ENCODE measurements at places on chromosomes 5 and 9.
A peak's percentile ranks its signal among the peaks of the same experiment; 100 is the strongest.

DNA sequence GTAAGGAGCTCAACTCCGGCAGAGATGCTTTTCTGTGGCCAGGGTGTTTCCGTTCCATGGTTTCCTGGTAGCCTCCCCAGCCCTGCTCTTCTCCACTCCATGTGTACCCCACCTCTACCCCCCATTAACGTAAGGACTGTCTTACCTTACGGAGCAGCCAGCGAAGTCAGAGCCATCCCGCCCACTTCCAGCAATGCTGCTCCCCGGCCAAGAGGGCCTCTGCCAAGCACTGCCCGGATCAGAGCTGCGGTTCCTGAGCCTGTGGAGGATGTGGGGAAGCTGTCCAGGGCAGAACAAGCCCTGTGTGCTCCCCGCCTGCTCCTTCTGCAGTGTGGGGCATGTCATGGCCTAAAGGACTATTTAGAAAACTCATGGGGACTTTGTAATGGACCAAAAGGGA, 261.2 kb downstream of the GADD45G start:
- DNase-seq: no peak

- DNase-seq: no peak
Measured at GRCh38 chr9:34876096-34876495, 82.0 kb upstream of the PHF24 start.

DNA sequence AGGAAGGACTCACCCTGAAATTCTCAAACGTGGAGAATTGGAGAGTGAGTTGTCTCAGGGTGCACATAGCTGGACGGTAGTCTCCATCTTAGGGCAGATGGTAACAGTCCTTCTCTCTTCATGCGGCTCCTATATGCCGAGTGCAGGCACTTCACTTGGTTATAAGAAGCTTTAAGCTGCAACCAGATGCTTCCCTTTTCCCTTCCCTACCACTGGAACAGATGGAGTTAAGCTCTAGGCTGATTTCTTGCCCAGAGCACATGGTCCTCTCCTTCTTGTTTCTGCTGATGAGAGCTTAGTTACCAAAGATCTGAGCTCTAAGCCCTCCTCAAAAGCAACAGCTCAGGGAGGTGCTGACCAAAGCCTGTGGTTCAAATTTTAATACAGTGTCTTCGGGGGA, 355.7 kb downstream of the ARHGEF28 start:
- no peak for DNase-seq

DNA sequence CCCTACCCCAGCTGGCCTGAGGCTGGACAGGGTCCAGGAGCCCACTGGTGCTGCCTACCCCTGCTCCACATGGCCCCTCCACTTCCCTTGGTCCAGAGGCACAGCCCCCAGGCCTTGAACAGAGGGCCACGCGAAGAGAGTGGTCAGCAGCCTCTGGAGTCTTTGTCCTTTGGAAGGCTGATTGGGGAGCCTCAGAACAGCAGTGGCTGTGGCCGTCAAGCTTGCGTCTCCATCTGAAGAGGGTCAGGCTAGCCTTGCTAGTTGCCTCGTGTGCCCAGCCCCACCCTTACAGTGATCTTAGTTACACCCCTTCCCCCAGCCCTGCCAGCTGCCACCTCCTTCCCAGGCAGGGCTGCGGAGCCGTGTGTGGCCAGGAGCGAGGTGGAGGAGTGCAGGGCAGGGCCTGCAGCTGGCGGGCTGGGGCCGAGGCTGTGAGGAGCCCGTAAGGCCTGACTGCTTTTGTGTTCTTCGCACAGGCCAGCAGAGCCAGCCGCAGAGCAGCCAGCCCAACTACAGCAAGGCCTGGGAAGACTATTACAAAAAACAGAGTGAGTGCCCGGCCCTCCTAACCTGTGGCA, 30.1 kb upstream of the PRDM12 start:
- no peak for DNase-seq

DNA sequence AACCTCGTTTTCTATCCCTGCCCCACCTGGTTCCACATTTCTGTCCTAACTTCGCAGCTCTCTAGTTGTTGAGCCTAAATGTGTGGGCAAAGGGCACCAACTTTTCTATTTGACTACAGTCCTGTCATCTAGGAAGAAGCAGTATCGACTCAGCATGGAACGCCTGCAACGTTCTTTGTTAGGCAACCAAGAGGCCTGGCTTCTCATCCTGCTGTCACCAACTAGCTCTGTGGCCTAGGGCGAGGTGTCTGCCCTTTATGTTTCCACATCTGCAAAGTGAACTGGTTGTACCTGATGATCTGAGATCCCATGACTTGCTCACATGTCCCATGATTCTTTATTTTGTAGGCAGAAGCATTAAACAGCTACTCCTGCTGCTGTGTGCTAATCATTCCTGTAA, 248.9 kb downstream of the ADAMTSL1 start:
- no peak for DNase-seq

GRCh38 chr5:131281133-131281867, 17.4 kb downstream of the CDC42SE2 start:
- no peak for DNase-seq

DNA sequence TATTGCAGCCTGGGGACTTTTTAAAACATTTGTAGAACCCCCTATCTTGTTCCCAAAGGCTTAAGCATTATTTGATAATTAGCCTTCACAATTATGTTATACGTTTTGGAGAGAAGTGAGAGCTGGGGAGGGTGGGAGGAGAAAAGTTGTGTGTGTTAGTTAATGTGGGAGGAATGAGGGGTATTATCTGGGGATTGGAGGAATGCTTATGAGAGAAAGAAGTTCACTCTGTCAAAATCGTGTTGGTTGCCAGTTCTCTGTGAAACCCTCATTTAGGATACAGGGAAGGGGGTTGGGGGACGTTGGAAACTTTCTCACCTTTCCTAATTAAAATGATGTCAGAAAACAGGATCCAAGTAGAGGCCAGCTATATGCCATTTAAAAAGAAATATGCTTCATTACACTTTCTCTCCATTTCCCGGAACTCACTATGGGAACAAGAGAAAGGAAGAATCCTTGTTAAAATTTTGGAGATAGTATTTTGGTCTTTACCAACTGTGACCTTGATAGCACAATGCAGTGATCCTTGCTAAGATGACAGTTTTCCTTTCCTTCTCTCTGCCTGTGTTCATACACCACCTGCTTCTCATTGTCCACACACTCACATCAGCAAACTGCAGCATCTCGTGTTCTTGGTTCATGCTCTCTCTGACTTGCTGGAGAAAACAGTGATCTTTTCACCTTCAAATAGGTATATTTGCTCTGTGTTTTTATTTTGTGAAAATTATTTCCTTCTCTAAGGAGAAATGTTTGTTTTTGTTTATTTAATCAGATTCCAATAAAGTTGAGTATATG, 336.7 kb upstream of the CLINT1 start:
- no peak for DNase-seq

DNA sequence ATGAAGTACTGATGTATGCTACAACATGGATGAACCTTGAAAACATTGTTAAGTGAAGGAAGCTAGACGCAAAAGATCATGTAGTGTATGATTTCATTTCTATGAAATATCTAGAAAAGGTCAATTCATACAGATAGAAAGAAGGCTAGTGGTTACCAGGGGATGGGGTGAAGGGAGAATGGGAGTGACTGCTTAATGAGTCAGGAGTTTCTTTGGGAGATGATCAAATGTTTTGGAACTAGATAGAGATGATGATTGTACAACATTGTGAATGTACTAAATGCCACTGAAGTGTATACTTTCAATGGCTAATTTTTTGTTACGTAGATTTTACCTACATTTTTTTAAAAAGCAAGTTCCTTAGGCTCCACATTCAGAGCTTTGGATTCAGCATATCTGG, 14.9 kb upstream of the DELE1 start:
- no peak for DNase-seq

GRCh38 chr5:59943452-59944113, 50.1 kb upstream of the PDE4D start:
- DNase-seq: no peak

DNA sequence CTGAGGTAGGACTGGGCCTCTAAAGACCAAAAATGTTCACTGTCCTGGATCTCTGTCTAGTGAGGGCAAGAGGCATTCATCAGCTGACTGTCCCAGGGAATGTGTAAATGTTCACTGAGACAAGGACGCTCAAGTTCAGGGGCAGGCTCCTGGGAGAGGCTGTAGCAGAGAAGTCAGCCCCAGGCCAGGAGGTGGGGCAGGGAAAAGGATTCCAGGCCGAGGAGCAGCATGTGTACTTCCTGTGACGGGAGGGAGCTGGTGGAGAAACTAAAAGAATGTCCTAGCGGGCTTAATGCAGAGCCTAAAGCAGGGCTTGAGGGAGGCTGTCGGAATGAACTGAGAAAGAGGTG, 205.8 kb downstream of the GABBR2 start:
- DNase-seq: no peak

GRCh38 chr5:149471406-149472183, 79.6 kb downstream of the CSNK1A1 start:
- no peak for DNase-seq

DNA sequence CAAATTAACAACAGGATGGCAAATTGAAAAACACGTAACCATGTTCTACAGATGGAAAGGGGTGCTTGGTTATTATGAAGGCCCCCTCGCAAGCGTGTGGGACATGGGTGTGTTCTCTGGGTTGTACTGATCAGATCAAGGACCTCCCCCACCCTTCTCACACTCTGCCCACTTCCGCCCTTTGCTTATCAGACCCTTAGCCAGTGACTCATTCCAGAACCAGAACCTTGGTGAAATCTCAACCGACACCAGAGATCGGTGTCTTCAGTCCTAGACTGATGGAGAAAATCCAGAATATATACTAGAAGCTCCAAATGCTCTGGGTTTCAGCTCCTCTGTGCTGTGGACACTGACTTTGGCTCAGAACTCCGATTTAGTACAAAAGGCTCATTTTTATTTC, 64.9 kb downstream of the PTTG1 start:
- DNase-seq: no peak

DNA sequence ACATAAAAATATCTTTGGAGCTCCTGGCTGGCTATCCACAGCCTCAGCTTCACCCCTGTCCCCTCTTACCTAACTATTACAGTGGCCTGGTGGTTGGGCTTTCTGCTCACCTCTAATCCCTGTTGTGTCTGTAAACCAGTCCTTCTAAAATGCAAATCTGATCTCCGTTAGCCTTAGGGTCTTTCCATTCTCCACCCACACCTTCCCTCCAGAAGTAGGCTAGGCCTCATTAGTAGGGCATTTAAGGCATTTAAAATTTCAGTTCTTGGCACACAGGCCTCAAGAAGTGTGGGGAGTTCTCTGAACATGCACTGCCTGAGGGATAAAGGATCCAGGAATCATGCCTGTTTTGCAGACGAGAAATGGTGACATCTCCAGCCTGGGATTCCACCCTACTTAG, 26.4 kb upstream of the STC2 start:
- no peak for DNase-seq

- DNase-seq: no peak
Measured at GRCh38 chr9:82091100-82091499, 102.5 kb downstream of the SPATA31D1 start.

- DNase-seq: peak; percentile 80
Measured at GRCh38 chr5:90020575-90021538, 388.7 kb downstream of the CETN3 start.

- DNase-seq: no peak
Measured at GRCh38 chr9:86924206-86924605, 23.1 kb downstream of the GAS1 start.

- no peak for DNase-seq
Measured at GRCh38 chr9:18504707-18505106, 30.8 kb downstream of the ADAMTSL1 start.

DNA sequence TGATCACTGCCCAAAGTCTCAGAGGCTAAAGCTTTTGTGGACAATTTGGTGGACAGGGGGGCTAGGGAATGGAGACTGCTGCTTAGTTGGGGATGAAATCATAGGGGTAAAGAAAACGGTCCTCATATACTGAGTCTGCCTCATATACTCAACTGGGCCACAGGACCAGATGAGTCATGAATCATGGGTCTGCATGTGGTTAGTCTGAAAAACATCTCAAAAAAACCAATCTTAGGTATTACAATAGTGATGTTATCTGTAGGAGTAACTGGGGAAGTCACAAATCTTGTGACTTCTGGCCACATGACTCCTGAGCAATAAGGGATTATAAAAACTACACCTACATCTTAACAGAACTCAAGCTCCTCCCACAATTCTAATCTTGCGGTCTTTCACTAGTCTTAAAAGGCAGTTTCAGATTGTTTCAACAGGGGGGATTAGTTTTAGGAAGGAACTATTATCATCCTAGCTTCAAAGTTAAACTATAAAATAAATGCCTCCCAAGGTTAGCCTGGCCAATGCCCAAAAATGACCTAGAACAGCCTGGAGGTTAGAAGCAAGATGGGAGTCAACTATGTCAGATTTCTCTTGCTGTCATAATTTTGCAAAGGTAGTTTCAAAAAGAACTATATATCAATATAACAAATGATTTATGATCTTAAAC, 17.5 kb downstream of the TMEM161B start:
- DNase-seq: no peak

DNA sequence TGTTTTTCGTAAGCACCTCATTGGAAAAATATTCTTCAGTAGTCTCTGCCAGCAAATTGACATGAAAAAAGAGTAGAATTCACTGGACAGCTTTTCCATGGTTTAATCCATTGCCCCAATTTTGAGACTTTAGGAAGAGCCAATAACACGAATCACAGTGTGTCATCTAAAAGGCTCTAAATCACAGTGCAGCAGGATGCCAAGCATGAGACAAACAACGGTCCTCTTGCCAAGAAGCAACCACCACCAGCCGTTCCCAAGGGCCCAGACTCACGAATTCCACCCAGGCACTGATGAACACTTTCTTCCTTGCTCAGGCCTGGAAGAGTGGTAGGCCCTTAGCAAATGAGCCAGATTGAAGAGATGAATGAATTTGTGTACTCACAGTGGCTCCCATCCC, 18.3 kb upstream of the IRX4 start:
- DNase-seq: no peak

DNA sequence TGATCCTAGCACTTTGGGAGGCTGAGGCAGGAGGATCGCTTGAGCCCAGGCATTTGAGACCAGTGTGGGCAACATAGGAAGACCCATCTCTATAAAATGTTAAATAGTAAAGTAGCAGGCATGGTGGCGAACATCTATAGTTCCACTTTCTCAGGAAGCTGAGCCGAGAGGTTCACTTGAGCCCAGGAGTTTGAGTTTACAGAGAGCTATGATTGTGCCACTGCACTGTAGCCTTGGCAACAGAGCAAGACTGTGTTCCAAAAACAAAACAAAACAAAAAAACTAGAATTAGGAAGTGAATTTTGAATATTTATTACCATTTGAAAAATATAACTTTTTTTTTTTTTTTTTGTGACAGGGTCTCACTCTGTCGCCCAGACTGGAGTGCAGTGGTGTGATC, 26.8 kb upstream of the PAX5 start:
- DNase-seq: no peak

DNA sequence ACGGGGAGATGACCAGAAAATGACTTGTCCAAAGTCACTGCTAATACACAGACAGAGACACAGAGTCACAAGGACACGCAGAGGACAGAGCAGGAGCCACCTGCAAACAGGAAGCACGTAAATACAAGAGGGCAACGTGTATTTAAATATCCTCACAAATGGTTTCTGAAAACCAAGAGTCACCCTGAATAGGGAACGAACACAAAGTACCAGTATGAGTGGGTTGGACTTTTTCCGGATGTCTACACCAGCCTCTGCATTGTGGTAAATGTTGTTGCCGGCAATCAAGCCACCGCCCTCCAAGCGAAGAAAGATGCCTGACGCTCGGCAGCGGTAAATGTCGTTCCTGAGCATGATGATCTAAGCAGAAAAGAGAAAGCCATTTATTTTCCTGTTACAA, 44.5 kb downstream of the FBXO10 start:
- no peak for DNase-seq

GRCh38 chr5:152164860-152165259, 240.2 kb upstream of the GLRA1 start:
- DNase-seq: no peak
